ENCODE measurements at places on chromosomes 3 and 15.

- no peak for DNase-seq
These were observed 40.8 kb upstream of the ATP2B2 start for GRCh38 chr3:10546181-10546624.

DNA sequence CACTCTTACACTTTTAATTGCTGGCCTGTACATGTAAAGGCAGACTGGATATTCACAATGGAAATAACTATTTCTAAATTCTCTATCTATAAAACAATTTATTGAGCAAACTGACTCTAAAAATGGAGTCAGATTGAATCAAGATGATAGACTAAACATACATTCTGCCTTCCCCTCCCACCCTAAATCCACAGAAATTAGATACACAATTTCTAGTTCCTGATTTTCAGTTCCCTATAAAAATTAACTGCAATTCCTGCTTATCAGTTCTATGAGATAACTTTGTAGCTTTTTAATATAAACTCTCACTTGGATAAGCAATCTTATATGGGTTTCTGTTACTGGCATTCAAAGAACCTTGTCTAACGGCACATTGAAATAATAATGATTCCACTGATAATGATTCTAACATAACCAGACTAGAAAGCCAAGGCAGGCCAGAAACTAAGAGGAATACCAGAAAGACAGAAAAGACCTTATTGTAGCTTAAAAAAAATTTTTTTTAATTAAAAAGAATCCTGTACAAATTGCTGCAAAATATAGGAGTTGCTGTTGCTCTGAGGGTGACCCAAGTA, 33.1 kb downstream of the TBC1D5 start:
- no peak for DNase-seq

DNA sequence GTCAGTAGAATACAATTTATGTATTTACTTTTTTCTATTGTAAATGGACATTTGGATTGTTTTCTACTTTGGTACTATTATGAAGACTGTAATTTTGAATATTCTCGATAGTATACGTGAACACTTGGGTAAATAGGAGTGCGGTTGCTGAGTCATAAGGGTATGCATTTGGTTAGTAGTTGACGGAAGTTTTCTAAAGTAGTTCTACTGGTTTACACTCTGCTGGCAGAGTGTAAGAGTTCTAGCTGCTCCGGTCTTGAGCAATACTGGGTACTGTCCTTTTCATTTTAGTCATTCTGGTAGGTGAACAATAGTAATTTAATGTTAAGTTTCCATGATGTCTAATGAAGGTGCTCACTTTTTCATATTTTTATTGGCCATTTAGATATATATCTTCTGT, 70.0 kb downstream of the MEF2A start:
- DNase-seq = peak; percentile 67

- peak; percentile 91 for DNase-seq
These were observed 162.9 kb downstream of the TIGIT start for GRCh38 chr3:114456742-114457141.

- DNase-seq = no peak
These were observed 1.2 kb upstream of the ADAMTSL3 start for GRCh38 chr15:83652626-83653204.

GRCh38 chr15:72982714-72983113, 69.5 kb upstream of the NEO1 start:
- DNase-seq = no peak

- DNase-seq = no peak
These were observed 71.3 kb downstream of the NUP210 start for GRCh38 chr3:13348661-13349396.

DNA sequence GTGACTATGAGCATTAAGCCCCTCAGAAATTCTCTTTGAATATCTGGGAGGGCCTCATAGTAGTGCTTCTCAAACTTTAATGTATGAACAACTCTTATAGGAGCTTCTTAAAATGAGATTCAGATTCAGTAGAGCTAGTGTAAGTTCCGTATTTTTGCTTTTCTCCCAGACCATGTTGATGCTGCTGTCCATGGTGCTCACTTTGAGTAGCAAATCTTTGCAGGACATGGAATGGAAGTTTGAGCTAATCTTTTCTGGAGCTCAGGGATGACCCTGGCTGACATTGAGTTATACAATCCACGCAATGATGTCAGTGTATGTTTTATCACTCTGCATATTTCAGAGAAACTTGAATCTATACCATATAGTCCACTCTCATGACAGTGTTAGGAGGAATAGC, 134.2 kb downstream of the OTOL1 start:
- no peak for DNase-seq

All from GM12865 (cell line).